Stimulated activated CD4-positive, alpha-beta T cell treated with anti-CD3 and anti-CD28 coated beads, TNF-alpha, amount 100 ng/mL, for 48 hours (primary cell): ENCODE measurements at places on chromosomes 3 and 15.

DNA sequence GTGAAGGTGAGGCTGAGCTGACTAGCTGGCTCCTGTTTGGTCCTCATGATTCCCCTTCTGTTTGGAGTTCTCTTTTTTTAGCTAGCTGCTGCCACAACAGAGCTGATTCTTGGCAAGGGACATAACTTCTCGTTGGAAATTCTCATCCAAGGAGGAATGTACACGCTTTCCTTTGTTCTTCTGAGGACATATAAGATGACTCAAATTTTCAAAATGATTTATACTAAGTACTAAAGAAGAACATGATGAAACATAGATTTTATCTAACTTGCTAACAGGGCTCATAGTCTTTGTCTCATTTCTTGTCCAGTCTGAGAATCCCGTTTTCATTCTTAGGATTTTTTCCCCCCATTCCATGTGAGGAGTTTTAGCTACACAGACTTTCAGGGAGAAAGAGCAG, 2.9 kb upstream of the TFG start:
- DNase-seq: no peak

DNA sequence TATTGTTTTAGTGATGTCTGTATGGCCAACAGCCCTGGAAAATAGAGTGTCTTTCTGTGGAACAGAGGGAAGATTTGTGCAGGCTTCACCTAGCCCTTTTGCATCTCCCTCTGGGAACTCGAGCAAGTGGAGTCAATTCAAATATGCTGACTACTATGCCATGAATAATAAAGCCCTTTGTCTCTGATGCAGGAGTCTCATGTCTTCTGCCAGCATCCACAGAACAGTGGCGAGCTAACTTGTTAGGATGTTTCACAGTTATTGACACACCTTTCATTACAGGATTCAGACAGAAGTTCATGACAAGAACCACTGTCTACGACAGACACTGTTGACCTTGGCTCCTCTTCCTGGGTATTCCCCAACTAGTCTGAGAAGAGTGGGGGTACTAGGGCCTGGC, 15.6 kb upstream of the CCDC54 start:
- no peak for DNase-seq

DNA sequence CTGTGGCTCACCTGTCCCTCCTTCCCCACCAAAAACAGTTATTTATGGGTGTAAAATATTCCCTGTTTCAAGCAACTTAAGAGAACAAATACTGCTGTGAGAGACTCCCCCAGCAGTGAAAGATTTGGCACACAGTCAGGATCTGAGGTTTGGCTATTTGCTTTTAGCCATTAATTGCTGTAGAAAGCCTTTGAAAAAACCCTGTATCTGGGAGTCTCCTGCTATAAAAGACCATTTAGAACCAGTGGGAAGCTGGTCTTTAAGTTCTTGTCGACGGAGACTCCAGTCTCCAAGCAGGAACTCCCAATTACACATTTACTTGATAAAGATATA, 55.1 kb upstream of the PCSK6 start:
- no peak for DNase-seq

DNA sequence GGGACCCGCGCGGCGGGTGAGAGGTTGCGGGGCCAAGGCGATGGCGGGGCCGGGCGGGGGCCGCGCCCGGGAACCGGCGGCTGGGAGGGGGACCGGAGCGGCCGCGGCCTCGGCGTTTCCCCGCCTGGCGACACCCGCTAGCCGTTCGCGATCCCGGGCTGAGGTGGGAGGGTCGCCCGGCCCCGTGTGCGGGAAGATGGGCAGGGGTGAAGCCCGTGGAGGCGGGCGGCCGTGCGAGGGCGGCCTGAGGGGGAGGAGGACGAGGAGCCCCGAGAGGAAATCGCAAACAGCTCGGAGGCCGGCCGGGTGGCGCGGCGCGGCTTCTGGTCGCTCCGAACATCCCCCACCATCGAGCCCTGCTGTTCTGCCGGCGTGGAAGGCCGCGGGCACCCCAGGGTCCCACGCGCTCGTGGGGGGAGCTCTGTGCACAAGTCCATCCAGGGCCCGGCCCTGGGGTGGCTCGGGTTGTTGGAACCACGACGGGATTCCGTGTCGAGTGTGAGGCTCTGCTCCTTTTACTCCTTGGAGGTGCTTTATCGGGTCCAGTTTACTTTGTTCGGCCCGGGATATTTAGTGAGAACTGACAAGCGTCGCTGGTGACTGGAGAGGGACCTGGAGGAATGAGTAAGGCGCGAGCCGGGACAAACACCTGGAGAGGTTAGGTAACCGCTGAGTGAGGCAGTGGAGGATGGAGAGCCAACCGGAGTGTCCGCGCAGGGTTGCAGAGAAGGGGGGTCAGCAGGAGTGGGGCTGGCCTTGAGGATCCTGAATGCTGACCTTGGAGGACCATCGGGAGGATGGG, 728 bp downstream of the CRTC3 start:
- peak; percentile 36 for DNase-seq

DNA sequence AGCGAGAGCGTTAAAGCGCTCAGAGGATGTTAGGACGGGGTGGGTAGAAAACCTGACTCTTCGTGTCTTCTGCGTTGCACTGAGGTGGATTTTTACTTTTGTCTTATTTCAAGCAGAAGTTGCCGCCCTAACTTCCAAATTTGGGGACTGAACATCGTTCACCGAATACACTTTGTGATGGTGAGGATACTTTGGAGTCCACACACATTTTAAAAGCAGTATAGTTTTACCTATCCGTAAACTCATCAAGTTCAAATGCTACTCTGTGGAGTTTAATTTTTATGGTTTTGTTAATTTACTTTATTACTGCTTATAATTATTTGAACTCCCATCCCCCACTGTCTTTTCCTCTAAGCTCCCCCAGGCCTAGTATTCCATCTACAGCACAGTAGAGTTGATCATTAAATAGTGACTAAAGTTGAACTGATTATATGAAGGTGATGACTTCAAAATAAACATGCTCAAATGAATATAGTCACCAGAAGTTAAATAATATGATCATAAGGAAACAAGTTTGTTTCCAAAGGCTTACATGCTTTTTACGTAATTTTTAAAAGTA, 617 bp upstream of the EOGT start:
- DNase-seq: no peak

DNA sequence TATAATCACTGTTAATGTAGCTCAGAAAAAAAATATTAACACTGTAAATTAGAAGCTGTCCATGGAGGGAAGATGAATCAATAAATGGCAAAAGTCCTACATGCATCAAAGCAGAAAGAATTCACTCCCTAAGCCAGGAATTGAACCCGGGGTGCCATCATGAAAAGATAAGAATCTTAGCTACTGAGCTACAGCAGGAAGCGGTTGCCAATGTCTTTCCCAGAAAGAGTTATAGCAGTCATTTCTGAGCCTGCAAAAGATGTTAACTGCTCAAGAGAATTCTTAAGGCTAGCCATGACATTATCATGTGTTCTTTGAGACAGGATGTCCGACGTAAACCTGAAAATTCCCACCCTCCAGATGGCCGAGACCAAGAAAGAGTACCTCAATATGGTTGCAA, 47.4 kb upstream of the MKRN3 start:
- no peak for DNase-seq

DNA sequence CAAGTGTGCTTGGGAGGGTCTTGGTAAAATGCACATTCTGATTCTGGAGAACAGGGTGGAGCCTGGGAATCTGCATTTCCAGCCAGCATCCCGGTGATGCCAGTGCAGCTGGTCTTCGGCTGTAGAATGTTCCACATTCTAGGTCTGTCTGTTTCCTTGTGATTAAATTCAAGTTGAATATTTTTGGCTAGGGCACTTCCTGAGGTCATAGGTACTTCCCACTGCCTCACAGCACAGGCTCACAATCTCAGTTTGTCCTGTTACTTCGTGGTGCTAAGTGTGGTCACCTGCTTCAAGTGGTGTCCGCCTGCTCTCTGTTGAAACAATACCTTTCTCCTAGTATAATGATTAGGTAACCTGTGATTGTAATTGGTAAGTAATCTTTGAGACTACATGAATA, 40.1 kb downstream of the FLNB start:
- no peak for DNase-seq

- DNase-seq: no peak
These were observed 35.6 kb upstream of the MECOM start for GRCh38 chr3:169699070-169699469.

DNA sequence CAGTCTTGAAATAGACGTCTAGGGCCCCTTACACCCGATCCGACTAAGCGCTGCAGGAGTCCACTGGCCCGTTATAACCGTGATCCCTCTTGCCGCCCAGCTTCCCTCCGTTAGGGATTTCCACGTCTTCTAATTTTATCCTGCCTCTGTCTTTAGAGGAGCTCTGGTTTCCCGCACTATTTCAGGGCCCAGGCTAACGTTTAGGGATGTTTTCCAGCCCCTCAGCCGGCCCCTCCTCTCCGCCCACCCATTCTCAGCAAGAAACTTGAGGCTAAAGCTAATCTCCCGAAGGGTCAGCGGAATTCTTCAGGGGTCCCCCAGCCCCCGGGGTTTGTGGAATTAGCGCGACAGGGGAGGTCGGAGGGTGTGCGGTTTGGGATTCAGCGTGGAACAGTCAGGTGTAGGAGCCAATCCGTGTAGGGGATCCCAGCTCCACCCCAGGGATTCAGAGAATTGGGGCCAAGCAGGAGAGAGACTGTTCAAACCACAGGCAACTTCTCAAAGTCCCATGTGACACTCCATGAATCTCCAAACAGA, 1.6 kb downstream of the PTX3 start:
- no peak for DNase-seq

GRCh38 chr15:85137489-85138168, 156.0 kb downstream of the PDE8A start:
- no peak for DNase-seq

GRCh38 chr3:74282202-74282601, 332.3 kb downstream of the CNTN3 start:
- DNase-seq: no peak
